Body of pancreas (tissue), 4 donors: ENCODE measurements at places on chromosomes 11 and 22. TPM values are rescaled to one million over a fixed set of nuclear protein-coding genes. Genes with fewer than 3 reads are reported as not detected.

DNA sequence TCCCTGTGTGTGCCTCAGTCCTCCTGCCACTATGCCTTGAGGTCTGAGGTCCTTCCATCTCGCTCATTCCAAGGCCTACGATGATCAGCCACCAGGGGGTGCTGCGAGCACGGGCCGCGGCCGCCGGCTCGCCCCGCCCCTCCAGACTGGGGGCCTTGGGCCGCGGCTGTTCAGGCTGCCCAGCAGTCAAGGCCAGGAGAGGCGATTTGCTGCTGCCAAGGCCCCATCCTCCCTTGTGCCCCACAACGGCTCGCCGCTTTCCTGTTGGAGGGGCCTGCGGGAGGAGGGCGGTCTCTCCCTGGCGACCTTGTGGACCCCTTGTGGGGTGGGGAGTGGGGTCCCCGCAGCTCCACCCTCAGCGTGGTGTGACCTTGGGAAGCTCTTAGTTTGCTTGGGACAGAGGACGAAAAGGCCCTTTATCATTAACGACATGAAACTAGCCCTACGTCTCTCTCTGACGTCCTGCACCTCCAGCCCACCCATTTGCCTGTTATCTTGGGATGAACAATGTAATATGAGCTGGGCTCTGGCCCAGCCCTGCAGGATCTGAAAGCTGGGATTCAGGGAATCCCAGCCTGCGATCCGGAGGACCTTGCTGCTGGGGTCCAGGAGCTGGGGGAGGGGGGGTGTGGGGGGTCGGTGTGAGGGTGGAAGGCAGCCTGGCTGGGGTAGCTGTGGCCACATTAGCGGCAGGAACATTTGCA lies 5.3 kb upstream of the GALR3 start:
- no peaks in the 10 kb centered on the region for H3K27me3 ChIP-seq
- DNase-seq: peak; percentile 87
- H3K4me3 ChIP-seq: no peak overlapping the region
- H3K4me1 ChIP-seq: peaks cover 18% of the 10 kb centered on the region

DNA sequence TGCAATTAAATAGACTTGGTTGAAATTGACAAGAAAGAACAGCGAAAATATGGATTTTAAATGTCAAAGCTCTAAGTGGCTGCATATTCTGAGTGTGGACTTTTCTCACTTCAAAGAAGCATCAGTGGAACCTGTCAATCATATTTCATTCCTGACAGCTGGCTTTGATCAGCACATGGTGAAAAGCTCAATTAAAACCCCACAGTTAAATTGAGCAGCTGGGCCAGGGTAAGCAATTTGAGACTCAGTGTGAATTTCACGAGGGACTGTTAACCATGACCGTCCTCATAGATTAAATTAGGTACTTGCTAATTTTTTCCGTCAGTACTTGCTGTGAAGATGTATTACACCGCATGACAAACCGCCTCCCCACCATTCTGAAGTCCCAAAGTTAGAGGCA lies 11.0 kb upstream of the OR10D3 start:
- no peak overlapping the region for H3K4me3 ChIP-seq
- DNase-seq: no peak
- no peaks in the 10 kb centered on the region for H3K27me3 ChIP-seq
- H3K4me1 ChIP-seq: no peaks in the 10 kb centered on the region
- no peak overlapping the region for H3K27ac ChIP-seq

- H3K27me3 ChIP-seq: no peaks in the 10 kb centered on the region
- no peak for DNase-seq
- H3K36me3 ChIP-seq: no peaks in the 10 kb centered on the region
- H3K4me1 ChIP-seq: peaks cover 36% of the 10 kb centered on the region
- H3K27ac ChIP-seq: no peak overlapping the region
- H3K4me3 ChIP-seq: no peak overlapping the region
Measured at GRCh38 chr11:117175781-117176180, 2.8 kb upstream of the SIDT2 start.

DNA sequence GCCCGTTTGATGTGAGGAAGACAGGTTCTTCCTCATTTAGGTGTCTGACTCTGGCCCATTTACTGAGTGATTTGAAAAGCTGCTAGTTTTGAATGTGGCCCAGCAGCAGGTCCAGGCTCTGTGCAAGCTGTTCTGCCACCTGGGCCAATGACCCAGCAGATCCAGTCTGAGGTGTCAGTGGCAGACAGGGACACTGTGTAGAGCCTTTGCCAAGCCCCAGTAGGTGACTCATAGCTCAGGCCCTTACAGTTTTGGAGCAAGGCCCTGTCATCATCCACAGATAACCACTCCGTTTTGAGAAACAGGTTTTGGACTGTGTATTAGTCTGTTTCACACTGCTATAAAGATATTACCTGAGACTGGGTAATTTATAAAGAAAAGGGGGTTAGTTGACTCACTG lies 23.9 kb downstream of the TSPAN32 start:
- H3K27ac ChIP-seq: peak overlapping the region; percentile 54
- no peaks in the 10 kb centered on the region for H3K4me1 ChIP-seq
- no peaks in the 10 kb centered on the region for H3K27me3 ChIP-seq
- H3K4me3 ChIP-seq: no peak overlapping the region
- no peaks in the 10 kb centered on the region for H3K36me3 ChIP-seq

DNA sequence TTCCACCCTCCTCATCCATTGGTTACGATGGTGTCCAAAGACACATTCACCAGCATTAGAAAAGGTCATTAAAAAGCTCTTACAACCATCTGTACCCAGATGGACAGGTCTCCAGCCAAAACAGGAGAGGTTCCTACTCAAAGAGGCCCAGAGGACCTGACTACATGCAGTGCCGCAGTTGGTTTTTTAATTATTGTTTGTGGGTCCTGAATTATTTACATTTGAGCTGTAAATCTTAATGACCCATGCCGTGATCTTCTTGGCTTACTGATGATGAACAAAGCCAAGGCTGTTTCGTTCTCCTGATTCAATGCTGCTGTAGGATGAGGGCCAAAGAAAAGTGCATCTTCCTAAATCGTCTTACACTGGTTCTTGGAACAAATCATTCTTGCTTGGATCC lies 83.7 kb downstream of the CADM1 start:
- H3K36me3 ChIP-seq: no peaks in the 10 kb centered on the region
- H3K27ac ChIP-seq: no peak overlapping the region
- H3K27me3 ChIP-seq: no peaks in the 10 kb centered on the region
- no peaks in the 10 kb centered on the region for H3K4me1 ChIP-seq
- DNase-seq: no peak

DNA sequence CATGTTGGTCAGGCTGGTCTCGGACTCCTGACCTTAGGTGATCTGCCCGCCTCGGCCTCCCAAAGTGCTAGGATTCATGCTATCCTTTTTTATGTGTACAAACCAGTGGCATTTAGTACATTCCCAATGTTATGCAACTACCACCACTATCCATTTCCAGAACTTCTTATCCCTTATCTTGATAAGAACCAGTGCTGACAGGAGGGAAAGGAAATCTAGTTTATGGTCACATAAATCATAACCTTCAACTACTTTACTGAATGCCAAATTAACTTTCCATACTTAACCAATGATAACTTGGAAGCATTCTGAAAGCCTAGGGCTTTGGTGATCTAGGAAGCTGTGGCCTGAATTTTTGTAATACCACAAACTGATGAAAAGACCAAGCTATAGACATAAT lies 170.4 kb downstream of the SWAP70 start:
- H3K27me3 ChIP-seq: no peaks in the 10 kb centered on the region
- no peak for DNase-seq
- peak overlapping the region; percentile 51 for H3K27ac ChIP-seq
- no peaks in the 10 kb centered on the region for H3K36me3 ChIP-seq
- H3K4me3 ChIP-seq: no peak overlapping the region

DNA sequence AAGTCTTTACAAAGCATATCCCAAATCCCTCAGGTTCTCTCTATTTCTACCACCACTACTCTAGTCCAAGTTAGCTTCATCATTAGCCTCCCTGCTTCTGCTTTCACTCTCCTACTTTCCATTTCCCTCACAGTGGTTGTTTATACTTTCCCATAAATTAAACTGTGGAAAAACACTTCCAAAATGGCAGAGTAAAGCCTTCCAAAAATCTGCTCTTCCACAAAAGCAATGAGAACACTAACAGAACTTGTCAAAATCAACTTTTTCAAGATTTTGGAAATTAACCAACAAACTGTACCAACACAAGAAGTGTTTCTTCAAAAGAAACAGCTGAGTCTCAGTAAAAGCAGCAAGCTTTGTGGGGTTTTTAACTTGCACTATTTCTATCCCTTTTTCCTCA lies 71.8 kb downstream of the TTC28 start:
- no peak for DNase-seq
- H3K27me3 ChIP-seq: no peaks in the 10 kb centered on the region
- peaks cover 9% of the 10 kb centered on the region for H3K4me1 ChIP-seq
- H3K27ac ChIP-seq: no peak overlapping the region
- no peak overlapping the region for H3K4me3 ChIP-seq

GRCh38 chr22:33923660-33924246 lies 3.5 kb upstream of the LARGE1 start:
- no peak overlapping the region for H3K27ac ChIP-seq
- peaks cover 26% of the 10 kb centered on the region for H3K4me1 ChIP-seq
- no peaks in the 10 kb centered on the region for H3K27me3 ChIP-seq
- H3K4me3 ChIP-seq: no peak overlapping the region
- peak; percentile 74 for DNase-seq

DNA sequence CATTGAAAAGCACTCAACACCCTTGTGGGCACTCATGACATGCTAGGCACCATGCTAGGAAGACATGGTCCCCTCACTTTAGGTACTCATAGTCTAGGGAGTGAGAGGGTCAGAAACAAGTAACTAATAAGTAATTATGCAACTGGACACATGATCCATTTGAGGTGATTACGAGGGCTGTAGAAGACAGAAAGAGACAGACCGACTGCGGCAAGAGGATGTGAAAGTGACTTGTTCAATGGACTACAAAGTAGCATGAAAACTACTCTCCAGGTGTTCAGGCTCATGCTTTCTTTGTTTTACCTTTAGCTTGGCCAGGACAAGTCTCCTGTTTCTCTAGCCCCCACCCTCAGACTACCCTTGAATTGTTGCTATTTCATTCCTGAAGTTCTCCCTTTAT lies 310.8 kb upstream of the SORL1-AS1 start:
- no peak overlapping the region for H3K4me3 ChIP-seq
- H3K36me3 ChIP-seq: no peaks in the 10 kb centered on the region
- no peak for DNase-seq
- H3K4me1 ChIP-seq: no peaks in the 10 kb centered on the region

DNA sequence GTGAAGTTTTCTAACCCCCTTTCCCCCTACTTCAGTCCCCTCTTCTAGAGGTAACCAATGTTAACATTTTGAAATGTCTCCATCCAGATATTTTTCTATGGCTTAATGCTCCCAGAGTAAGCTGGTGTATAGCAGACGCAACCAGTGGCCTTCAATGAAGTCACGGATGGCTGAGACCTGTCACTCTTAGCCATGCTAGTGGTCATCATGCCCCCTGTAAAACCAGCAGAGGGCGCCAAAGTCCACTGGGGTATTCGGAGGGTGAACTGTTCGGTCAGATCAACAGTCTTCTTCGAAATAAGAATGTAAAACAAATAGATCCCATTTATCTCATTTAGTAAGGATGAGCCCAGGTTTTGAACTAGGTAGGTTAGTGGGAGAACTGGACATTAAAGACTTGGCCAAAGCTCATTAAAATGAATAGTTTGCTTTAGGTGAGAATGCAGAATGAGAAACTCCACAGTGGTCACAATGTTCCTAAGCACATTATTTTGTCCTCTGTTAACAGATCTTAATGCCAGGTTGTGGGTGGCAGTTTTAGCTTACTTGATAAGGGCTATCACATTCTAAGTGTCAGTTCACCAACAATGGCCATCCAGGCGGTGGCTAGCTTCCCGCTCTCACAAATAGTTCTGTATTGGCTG lies 8.6 kb upstream of the MMP8 start:
- no peaks in the 10 kb centered on the region for H3K4me1 ChIP-seq
- H3K27me3 ChIP-seq: no peaks in the 10 kb centered on the region
- H3K36me3 ChIP-seq: no peaks in the 10 kb centered on the region
- no peak overlapping the region for H3K27ac ChIP-seq

DNA sequence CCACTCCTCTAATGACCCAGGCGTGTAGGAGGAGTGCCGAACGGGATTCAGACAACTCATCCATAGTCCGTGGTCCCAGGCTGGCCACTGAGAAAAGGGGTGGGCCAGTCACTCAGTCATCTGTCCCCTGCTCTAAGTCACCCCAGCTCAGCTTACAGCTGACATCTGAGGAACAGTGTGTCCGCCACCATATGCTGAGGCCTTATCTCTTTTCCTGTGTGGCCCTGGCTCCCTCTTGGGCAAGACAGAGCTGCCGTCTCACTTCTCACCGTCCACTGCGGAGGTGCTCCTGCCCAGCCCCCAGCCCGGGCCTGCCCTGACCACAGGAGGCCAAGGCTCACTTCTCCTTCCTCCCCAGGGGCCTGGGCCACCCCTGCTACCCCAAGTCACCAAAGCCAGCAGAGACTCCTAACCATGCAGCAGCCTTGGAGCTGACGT lies 6.8 kb downstream of the CCDC86 start:
- peaks cover 4% of the 10 kb centered on the region for H3K36me3 ChIP-seq
- no peaks in the 10 kb centered on the region for H3K27me3 ChIP-seq
- no peak overlapping the region for H3K27ac ChIP-seq
- no peak for DNase-seq
- H3K4me1 ChIP-seq: peaks cover 24% of the 10 kb centered on the region

- H3K36me3 ChIP-seq: no peaks in the 10 kb centered on the region
- no peaks in the 10 kb centered on the region for H3K27me3 ChIP-seq
- H3K27ac ChIP-seq: no peak overlapping the region
- no peak overlapping the region for H3K4me3 ChIP-seq
- H3K4me1 ChIP-seq: no peaks in the 10 kb centered on the region
Measured at GRCh38 chr22:35995348-35995747, 33.3 kb downstream of the RBFOX2 start.

- H3K27ac ChIP-seq: no peak overlapping the region
- no peak for DNase-seq
- no peak overlapping the region for H3K4me3 ChIP-seq
- no peaks in the 10 kb centered on the region for H3K36me3 ChIP-seq
- no peaks in the 10 kb centered on the region for H3K27me3 ChIP-seq
Measured at GRCh38 chr11:34819740-34820482, 96.3 kb downstream of the APIP start.

DNA sequence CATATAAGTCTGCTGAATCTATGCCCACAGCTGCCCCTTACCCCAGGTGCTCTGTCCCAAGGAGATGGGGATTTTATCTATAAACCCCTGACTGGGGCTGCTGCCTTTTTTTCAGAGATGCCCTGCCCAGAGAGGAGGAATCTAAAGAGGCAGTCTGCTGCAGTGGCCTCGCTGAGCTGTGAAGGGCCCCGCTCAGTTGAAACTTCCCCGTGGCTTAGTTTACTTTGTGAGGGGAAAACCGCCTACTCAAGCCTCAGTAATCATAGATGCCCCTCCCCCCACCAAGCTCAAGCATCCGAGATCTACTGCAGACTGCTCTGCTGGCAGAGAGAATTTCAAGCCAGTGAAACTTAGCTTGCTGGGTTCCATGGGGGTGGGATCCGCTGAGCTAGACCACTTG lies 7.4 kb upstream of the SCGB1D4 start:
- DNase-seq: no peak
- H3K36me3 ChIP-seq: no peaks in the 10 kb centered on the region
- no peaks in the 10 kb centered on the region for H3K4me1 ChIP-seq
- H3K4me3 ChIP-seq: no peak overlapping the region

Gene PARVA
- total RNA-seq: 32.0 TPM

Gene ANO1
- total RNA-seq: 7.3 TPM

Gene POU2AF2
- total RNA-seq: not detected

Gene TBX1
- 1.0 TPM for total RNA-seq

Gene DSCAML1
- total RNA-seq: 0.33 TPM
